Renal cortex interstitium (tissue), 15 donors: ENCODE measurements at places on chromosomes 5 and 9.
A peak's percentile ranks its signal among the peaks of the same experiment; 100 is the strongest.

DNA sequence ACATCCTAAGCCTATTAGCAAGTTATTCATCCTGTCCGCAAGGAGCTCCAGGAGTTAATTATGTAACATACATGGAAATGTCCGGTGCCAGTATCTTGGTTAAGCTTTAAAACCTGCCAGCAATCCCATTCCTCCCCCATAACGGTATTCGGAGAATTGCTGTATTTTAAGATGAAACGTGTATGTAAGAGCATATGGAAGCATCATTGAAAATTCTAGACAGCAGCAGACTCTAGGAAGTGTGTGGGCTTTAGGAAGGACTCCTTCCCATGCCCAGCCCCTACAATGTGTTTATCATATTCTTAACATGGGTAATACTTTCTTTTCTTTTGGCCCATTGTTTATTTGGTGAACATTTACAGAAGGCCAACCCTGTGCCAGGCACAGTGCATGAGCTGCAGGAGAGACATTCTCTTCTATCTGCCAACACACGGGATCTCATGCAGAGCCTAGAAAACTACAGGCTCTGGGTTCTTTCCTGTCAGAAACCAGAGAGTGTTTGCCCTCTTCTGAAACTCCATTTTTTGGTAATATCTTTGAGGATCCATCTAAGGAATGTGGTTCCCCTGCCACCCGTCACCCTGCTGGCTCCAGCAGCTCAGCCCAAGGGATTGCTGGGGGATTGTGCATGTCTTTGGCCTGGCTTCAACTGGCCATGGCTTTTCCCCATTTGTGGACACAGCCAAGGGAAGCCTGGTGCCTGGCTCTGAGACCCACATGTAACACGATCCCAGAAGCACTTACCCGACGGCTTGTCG lies 15.1 kb downstream of the ANGPTL2 start:
- no peak for DNase-seq

DNA sequence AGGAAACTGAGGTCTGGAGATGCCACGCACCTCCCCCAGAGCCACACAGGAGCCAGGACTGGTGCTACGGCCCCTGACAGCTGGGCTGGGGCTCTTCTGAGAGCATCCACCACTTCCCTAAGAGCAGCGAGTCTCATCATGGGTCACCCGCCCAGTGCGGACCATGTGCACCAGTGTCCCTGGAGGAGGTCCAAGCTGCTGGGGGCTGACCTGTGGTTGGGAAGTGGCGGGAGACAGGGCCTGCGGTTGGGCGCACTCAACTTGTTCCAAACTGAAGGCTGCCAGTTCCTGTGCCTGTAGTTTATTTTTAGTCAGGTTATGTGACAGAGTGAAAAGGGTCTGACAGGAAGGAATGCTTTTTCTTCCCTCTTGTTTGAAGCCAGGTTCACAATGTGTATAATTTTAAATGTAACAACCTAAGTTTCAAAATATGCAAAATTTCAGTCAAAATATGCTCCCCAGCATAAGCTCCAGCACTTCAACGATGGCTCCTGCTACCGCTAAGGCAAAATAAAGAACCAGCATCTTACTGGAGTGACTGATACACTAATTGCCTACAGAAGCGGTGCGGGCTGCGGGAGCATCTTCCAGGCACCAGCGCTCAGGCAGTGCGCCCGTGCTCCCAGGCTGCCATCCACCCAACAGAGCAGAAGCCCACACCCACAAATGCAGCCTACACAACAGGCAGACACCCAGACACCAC lies 14.8 kb downstream of the BARHL1 start:
- no peak for DNase-seq

DNA sequence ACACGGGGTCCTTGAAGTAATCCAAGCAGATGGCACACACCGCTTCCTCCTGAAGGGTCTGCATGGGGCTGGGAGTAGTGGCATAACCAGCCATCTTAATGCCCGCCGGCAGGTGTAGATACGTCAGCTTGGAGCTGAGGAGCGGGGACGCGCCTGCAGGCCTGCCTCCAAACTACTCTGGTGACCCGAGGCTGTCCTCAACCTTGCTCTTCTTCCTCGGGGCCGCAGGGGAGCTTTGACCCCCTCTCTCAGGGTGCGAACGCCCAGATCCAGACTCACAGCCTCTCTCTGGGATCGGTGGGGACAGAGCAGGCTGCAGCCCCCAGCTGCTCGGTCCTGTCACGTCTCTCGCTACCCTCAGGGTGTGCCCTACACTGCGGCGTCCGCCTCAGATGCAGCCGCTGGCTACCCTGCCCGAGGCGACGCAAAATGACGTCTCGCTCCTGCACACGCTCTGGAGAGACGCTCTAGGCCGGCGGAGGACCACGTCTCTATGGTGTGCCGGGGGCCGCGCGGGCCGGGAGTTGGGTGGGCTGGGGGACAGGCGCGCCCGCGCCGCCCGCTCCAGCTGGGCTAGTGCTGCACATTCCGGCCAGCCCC lies at the start of gene TRIM52:
Gene TRIM52 (minus strand): TSS at position 424 of the 600 bp plus-strand sequence. CDS start 330 bp downstream, at position 94.
- DNase-seq, result peak; percentile 85

DNA sequence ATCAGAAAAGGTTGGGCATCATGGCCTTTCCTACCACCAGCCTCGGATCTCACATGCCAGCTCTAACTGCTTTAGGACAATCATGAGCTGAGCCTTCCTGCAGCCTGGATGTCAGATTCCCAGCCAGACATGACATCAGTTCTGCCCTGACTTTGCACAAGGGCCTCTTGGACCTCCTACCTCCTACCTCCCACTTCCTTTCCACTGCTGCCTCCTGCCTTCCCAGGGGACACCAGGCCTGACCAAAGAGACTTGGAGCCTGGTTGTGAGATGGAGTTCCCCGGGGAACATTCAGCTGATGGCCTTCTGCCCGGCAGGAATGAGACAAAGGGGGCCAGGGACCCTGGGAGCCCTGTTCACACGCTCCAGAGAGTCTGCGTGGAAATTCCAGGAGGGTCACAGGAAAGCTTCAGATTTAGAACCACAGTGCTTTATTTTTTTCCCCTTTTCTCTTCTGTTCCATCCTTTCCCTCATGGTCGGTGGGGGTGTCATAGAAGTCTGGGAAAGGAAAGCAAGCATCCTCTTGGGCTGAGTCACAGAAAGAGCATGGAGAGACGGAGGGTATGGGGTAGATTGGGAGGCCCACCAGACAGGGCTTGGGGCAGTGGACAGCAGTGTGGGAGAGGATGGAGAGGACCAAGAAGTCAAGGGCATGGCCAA lies 35.4 kb upstream of the IL17B start:
- DNase-seq, result no peak

- no peak for DNase-seq
Observed at GRCh38 chr5:154168395-154168794, 22.1 kb upstream of the GALNT10 start.

GRCh38 chr5:93594591-93595419 lies 11.8 kb downstream of the NR2F1 start:
- peak; percentile 49 for DNase-seq

- peak; percentile 20 for DNase-seq
Observed at GRCh38 chr9:89759572-89759971, 154.8 kb downstream of the GADD45G start.

DNA sequence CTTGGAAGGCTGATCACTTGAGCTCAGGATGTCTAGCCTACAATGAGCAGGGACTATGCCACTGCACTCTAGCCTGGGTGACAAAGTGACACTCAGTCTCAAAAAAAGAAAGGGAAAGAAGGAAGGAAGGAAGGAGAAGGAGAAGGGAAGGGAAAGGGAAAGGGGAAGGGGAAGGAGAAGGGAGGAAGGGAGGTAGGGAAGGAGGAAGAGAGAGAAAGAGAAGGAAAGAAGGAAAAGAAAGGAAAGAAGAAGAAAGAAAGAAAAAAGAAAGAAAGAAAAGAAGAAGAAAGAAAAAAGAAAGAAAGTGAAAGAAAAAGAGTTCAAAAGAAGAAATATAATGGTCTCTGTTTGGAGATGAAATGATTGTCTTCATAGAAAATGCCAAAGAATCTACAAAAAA lies 10.8 kb upstream of the CSF1R start:
- no peak for DNase-seq

GRCh38 chr5:131386779-131387178 lies 122.9 kb downstream of the CDC42SE2 start:
- DNase-seq, result peak; percentile 76

DNA sequence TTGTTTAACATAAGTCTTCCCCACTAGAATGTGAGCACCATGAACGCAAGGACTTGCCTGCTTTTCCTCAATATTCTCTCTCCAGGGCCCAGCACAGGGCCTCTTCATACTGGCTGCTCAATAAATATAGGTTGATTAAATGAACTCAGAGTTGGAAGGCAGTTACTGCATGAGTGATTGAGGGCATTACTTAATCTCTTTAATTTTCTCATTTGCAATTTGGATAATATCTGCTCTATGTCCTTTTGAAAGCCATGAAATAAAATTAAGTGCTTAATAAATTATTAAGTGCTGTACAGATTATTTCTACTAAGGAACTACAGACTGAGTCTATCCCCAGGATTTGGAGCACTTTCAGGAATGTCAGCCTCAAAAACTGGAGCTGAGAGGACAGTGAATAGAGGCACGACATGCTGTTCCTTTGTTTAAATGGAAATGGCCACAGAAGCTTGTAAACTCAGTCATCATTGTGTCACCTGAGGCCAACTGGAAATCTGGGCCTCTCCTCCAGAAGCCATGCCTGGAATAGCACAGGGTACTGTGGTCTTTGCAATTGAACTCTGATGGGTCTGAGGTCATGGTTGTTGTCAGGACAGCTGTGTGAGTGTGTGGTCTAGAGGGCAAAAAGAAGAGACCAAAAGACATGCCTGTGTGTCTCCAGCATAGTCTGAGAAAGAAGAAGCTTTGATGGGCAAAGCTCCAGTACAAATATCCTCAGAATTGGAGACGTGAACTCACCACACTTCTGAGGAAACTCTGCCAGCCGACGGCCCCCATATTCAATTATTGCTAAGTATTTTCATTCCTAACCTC lies 86.1 kb downstream of the SH3TC2 start:
- DNase-seq, result no peak

GRCh38 chr5:72296256-72296655 lies 23.8 kb downstream of the MRPS27 start:
- DNase-seq, result no peak

GRCh38 chr9:72978744-72979143 lies 25.9 kb upstream of the ALDH1A1 start:
- no peak for DNase-seq

DNA sequence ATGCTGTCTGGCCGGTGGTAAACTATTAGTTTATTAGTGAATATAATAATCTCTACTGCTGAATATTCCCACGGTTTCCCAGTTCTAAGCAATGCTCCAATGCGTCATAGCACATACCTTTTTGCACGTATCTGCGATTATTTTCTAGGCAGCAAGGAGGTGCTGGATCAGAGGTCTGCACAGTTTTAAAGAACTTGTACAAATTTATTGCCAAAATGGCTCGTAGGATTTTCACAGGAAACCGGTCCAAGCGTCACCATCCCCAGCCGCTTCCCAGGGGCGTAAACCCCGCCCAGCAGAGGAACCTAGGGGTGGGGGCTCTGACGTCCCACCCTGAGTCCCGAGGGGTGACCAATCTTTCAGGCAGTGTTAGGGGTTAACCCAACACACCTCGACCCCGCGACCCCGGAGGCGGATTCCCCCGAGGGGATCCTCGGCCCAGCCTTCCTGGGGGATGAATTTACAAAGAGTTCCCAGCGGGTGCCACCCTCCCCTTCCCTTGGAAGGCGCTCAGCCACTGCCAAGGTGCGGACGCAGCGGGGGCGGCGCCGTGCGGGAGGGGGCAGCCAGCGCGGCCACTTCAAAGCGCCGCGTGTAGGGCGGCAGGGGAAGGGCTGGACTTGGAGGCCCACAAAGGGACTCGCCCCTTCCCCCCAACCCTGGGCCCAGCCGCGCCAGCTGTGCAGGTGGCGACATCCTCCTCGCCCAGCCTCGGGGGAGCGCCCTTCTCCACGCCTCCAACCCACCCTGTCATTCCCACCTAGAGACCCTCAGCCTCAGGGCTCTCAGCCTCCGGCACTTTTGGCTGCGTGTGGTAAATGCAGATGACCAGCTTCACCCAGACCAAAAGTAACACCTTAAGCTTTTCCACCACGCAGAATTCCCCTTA lies 43.5 kb upstream of the TCF7 start:
- DNase-seq, result peak; percentile 39

DNA sequence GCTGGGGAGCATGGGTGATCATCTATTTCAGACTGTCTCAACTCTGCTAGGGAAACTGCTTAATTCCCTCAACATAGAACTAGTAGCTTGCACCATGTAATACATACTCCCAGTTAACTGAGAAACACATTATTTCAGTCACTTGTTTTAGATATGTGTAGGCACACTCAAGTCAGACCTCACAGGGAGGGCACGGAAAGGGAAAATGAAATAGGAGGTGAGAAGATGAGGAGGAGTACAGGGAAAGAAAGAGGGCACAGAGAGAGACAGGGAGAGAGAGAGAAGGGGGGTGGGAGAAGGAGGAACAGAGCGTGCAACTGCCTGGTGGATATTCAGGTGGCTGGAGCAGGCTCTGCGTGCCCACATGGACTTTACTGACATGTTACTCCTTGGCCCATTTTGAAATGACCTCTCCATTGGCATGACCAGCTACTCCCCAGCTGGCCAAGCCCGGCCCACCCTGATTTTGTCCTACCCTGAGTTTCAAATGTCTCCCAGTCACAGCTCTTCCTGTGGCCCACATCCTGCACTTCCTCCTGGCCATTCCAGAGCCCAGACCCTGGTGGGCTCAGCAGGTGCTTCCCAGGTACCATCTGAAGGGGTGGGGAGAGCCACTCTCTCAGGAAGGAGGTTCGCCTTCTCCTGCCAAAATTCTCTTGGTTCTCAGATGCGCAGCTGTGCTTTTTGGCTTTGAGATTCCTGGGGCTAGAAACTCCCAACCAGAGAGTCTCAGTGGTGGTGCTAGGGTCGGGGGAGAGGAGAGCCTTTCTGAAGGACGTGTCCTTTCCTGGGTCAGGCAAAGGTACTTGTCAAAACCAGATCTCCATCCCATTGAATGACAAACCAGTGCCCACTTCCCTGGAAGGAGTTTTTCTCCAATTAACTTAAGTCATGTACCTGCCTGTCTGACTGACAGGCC lies 229.4 kb downstream of the FSTL4 start:
- no peak for DNase-seq

- no peak for DNase-seq
Observed at GRCh38 chr9:37455884-37456647, 9.2 kb downstream of the ZBTB5 start.

DNA sequence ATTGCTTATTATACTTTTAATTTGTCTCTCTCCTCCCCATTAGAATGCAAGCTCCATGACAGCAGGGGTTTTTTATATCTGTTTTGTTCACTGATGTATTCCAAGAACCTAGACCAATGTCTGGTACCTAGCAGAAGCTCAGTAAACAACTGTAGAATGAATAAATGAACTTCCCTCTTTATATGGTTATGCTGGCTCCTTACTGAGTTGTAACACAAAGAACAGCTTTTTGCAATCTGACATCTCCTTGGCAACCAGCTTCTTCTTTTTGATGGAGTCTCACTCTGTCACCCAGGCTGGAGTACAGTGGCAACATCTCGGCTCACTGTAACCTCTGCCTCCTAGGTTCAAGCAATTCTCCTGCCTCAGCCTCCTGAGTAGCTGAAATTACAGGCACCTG lies 13.6 kb downstream of the TRMO start:
- DNase-seq, result no peak

- no peak for DNase-seq
Observed at GRCh38 chr5:61746831-61747575, 414.9 kb downstream of the ZSWIM6 start.

DNA sequence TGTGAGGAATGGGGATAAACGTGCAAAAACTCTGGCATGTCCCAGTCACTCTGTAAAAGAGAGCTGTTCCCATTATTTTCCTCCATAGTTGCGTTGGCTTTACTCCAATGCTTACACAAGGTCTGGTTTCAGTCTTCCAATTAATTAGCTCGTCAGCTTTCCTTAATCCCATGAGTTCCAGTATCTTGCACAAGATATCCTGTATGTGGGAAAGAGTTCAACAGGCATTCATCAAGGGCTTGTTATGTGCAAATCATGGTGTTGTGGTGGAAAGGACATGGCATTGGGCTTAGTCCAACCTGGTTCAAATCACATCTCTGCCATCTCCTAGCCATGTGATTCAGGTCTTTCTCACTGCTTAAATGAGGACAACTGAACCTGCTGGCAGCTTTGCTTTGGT lies 77.5 kb upstream of the PANK3 start:
- DNase-seq, result no peak
